ENCODE measurements at places on chromosomes 4 and X. TPM values are rescaled to one million over a fixed set of nuclear protein-coding genes. Genes with fewer than 3 reads are reported as not detected.

The DKC1 gene
- 67.2 TPM for total RNA-seq

The SPANXB1 gene
- total RNA-seq: not detected

The AMER1 gene
- 8.8 TPM for total RNA-seq

DNA sequence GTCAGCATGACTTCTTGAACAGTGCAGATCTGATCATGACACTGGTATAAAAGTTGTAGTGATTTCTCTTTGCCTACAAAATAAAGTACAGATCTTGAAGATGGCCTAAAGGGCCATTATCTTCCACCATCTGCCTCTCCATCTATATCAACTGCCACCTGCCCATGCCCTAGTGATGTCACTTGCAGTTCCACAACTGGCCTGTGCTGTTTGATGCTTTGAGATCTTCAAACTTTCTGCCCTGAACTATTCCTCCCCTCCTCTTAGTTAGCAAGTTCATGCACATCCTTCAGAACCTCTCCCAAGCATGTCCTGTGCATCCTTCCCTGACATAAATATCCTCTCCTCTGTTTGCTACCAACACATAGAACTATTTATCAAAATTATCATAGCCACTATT, 217.0 kb downstream of the SOWAHB start:
- H3K27ac ChIP-seq: peak overlapping the region; percentile 76
- no peaks in the 10 kb centered on the region for H3K27me3 ChIP-seq
- H3K36me3 ChIP-seq: no peaks in the 10 kb centered on the region
- no peak overlapping the region for H3K4me3 ChIP-seq
- H3K4me1 ChIP-seq: peaks cover 67% of the 10 kb centered on the region

DNA sequence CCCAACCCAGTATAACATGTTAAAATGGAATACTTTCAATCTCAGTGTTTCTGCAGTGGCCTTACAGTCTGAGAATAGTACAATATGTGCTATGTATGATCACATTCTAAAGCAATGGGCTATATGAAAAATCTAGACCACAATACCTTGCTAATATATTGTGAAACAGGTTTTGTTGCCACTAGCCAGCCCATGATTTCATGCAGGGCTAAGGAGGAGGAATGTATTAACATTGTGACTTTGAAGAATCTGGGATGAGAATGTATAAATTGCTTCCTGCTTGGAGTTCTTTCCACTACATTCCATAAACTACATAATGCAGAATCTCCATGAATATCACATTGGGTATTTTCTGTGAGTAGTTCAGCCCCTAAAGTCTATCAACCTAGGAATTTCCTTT, 935.4 kb upstream of the GRIA3 start:
- no peaks in the 10 kb centered on the region for H3K4me1 ChIP-seq
- no peak overlapping the region for H3K27ac ChIP-seq
- H3K27me3 ChIP-seq: no peaks in the 10 kb centered on the region
- no peaks in the 10 kb centered on the region for H3K36me3 ChIP-seq
- DNase-seq: no peak
